ENCODE measurements at places on chromosomes 7 and 10. TPM values are rescaled to one million over a fixed set of nuclear protein-coding genes. Genes with fewer than 3 reads are reported as not detected.

C10orf105 gene
- 0.09 TPM for polyA plus RNA-seq

FAM25A gene
- polyA plus RNA-seq, result not detected

ELFN1 gene
- polyA plus RNA-seq, result 11.9 TPM

CTAGE8 gene
- polyA plus RNA-seq, result 5.2 TPM

DOCK4 gene
- 26.6 TPM for polyA plus RNA-seq

PARG gene
- 34.7 TPM for polyA plus RNA-seq

CELF2 gene
- polyA plus RNA-seq, result 12.0 TPM

FAM20C gene
- polyA plus RNA-seq, result 68.9 TPM

SPDYE11 gene
- 0.29 TPM for polyA plus RNA-seq

CRYGN gene
- 2.2 TPM for polyA plus RNA-seq

All from right renal pelvis (tissue), 4 donors.